ENCODE measurements at places on chromosomes 2 and 18.

- peak; percentile 52 for DNase-seq
These were observed 84.0 kb downstream of the SMAD2 start for GRCh38 chr18:47846431-47846830.

DNA sequence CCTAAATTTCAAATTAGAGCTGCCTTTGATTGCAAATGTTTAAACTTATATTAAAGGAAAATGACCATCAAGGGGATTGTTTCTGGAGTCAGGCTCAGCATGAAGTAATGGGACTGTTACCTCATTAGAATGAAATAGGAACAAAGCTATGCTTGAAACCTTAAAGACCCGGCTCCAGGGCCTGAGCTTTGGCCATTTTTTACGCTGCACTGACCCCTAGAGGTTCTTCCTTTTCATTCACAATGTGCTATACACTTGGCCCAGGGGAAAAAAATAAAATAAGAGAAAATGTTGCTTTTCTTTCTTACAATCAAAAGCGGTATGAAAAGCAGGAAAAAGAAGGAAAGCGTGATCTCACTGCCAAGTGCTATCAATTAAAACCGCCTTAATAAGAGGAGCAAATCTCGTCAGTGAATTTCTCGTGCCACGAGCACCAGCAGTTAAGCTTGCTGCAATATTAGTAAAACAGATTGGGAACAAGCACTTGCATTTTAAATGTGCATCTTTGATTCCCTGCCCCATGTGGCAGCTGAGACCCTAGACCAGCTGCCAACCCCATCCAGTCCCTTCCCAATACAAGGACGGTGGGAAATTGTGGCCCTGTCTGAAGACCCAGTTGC lies 96.6 kb downstream of the MBD2 start:
- DNase-seq = peak; percentile 58

DNA sequence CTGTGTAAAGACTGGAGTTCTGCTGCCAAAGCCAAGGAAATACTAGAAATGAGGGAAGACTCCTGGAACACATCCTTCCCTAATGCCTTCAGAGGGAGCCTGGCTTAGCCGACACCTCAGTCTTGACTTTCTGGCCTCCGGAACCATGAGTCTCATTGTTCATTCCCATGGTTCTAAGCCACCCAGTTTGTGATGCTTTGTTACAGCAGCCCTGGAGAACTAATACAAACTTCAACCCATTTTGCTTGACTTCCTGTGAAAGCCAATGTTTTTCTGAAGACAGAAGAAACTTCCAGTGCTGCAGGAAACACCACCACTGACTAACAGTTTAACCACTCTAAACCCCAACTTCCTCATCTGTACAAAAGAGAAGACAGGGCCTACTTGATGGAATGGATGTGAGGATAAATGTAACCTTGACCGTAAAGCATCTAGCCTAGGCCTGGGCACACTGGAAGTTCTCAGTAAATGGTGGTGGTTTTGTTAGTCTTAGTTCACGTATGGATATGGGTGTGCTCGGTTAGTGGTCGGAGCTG lies 85.9 kb upstream of the RFX8 start:
- DNase-seq = no peak

DNA sequence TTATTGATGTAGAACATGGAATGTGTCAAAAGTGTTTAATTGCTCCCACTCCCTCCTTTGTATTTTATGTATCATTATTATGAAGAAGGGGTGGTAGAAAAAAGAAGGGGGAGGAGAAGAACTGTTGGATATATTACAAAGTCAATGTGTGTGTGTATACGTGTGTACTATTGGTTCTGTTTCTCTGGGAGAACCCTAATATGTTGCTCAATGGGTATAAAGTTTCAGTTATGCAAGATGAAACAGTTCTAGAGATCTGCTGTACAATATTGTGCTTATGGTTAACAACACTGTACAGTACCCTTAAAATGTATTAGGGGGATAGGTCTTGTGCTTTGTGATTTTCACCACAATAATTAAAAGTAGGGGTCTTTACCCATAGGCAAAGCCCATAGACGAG lies 58.1 kb upstream of the ZC3H15 start:
- no peak for DNase-seq

DNA sequence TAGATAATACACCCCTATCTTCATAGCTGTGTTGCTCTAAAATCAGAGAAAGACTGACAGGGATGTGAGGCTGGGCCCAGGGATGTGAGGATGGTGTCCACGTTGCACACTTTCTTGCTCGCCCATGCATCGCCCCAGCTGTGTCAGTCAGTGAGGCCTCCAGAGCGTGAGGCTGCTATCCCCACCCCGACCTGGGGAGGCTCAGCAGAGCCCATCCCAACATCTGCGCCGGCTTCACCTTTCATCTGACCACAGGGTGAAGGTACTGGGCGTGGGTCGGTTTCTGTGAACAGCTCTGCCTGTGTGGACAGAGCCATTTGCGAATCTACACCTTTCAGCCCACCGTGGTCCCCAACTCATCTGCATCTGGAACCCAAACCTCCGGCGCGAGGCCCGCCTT lies 255.7 kb downstream of the HDAC4 start:
- DNase-seq = no peak

DNA sequence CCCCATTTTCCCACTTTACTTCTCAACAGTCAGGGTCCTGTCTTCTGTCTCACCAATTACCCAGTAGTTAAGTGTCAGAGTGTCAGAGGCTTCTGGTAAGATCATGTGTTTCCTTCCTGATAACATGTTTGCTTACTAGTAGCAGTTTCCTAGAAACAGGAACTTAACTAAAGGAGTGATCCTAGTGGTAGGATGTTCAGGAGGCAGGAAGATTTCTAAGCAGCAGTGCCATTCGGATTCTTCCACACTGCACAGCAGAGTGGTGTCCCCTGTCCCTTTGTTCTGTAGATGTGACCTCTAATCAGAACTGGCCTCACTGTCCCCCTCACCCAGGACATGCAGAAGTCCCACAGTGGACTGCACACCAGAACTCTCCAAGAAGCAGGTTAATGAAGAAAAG lies 221.8 kb upstream of the OSR1 start:
- DNase-seq = peak; percentile 26

- DNase-seq = no peak
These were observed 95.5 kb downstream of the THNSL2 start for GRCh38 chr2:88265352-88266303.

DNA sequence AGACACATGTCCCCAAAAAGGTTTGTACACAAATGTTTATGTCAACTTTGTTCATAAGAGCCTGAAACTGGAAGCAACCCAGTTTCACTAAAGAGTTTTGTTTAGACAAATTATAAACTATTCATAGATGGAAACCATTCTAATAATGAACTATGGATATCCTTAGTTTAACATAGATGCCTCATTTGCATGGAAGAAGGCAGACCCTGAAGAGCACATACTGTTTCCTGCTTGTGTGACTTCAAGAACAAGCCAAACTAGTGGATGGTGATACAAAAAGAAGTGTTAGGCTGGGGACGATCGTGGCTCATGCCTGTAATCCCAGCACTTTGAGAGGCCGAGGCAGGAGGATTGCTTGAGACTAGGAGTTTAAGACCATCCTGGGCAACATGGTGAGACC lies 48.1 kb downstream of the ACOXL start:
- no peak for DNase-seq

DNA sequence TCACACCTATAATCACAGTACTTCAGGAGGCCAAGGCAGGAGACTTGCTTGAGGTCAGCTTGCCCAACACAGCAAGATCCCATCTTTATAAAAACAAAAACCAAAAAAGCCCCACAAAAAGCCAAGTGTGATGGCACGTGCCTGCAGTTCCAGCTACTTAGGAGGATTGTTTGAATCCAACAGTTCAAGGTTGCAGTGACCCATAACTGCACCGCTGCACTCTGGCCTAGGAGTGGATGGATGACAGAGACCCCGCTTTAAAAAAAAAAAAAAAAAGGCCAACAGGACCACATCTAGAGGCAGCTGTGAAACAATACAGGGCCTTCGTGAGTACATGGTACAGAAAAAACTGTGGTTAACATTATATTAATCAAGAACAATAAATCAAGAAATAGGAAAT lies 56.2 kb downstream of the PRPF40A start:
- DNase-seq = no peak

- DNase-seq = no peak
These were observed 228.9 kb downstream of the EIPR1 start for GRCh38 chr2:3148716-3149115.

DNA sequence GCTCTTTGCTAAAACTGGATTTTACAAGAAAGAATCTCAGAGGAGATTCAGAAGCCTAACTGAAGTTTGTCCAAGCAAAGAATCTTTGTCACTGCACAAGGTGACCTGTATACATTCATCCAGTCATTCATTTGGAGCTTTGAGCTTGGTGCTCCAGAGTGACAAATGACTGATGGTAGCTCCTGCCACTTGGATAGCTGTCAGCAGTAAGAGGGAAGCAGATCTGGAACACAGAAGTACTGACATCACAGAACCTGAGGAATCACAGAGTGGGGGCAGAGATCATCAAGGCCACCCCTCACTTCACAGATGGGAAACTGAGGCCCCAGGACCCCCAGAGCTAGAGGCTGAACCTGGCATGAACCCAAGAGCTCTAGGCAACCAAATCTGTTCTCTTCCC lies 28.8 kb upstream of the IGFBP2 start:
- no peak for DNase-seq

- DNase-seq = no peak
These were observed 59.8 kb downstream of the USP34 start for GRCh38 chr2:61411109-61411508.

GRCh38 chr2:58794916-58795315 lies 553.8 kb upstream of the FANCL start:
- no peak for DNase-seq

DNA sequence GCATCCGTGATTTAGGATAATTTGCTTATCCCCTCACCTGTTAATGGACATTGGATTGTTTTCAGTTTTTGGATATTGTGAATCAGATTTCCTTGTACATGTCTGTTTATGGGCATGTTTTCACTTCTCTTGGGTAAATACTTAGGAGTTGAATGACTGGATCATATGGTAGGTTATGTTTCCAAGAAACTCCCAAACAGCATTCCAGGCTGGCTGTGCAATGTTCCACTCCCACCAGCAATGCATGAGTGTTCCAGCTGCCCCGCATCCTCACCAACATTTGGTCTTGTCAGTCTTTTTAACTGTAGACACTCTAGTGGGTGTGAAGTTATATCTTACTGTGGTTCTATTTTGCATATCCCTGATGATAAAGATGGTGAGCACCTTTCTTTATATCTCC lies 8.9 kb upstream of the LRRFIP1 start:
- DNase-seq = peak; percentile 78

DNA sequence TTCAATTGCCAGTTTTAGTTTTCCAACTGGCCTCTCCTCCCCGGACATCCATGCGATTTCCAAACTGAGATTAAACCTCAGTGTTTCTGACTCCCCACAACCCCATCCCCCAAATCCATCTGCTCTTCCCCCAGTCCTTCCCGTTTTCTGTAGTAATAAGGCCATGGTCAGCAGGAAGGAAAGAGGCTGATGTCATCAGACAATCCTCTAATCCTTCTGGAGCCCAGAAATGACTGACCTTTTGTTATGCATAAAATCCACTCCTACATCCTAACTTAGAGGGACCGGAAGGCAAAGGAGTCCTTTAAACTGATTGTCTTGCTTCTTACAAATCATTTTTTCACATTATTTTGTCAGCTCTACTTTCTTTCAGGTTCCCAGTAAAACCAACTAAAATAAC lies 155.8 kb downstream of the INO80D start:
- DNase-seq = peak; percentile 66

- peak; percentile 80 for DNase-seq
These were observed 22.9 kb downstream of the ZNF532 start for GRCh38 chr18:58887613-58887963.

- DNase-seq = no peak
These were observed 124.9 kb downstream of the B3GNT2 start for GRCh38 chr2:62320657-62321357.

- no peak for DNase-seq
These were observed 191.3 kb downstream of the RPRM start for GRCh38 chr2:153287109-153287801.

GRCh38 chr18:56716692-56717146 lies 65.6 kb downstream of the WDR7 start:
- DNase-seq = peak; percentile 71

DNA sequence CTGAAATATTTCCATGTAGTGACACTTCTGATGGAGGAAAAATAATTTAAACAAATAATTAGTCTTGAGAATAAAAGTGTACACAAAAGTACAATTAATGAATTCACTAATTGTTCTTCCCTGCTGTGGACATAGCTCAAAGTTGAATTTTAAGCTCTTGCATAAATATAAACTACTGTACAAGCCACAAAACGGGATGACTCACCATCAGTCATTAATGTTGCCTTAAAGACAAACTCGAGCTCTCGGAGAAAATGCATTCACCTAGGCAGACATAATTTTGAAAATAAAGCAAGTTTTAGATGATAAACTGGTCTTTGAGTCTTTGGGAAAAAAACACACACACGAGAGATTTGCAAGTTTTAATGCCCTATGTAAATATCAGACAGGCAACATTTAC lies 436.4 kb downstream of the ZNF521 start:
- peak; percentile 21 for DNase-seq

DNA sequence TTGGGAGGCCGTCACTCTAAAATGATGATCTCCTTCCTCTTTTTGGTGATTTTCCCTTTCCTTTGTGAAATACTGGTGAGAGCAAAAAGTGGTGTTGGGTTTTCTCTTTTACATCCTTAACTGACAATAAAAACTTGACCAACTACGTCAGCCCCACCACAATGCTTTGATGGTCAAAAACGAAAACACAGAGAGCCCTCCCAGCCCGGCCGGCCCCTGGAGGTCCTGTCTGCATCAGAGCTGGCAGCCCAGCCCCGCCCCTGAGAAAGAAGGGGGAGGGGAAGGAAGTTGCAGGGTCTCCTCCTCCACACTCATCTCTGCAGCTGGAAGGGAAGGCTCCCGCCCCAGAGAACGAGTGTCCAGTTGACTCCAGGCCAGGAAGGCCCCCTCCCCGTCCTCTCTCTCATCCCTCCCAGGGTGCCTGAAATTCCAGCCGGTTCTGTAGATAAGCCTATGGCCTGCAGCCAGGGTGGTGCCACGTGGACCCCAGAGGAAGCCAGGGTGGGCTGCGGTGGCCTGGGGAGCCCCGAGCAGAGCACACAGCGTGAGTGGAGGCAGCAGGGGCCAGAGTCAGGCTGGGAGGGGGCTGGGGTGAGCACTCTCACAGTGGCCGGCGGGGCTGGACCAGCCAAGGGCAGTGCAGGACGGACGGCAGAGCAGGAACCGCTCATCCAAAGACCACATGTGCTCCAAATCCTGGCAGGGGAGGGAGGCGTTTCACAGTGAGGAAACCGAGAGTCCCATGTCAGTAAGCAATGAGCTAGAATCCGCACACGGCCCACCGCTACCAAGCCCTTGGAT lies 19.8 kb downstream of the BIN1 start:
- peak; percentile 76 for DNase-seq

- DNase-seq = no peak
These were observed 465.2 kb upstream of the HS6ST1 start for GRCh38 chr2:128783896-128784295.

DNA sequence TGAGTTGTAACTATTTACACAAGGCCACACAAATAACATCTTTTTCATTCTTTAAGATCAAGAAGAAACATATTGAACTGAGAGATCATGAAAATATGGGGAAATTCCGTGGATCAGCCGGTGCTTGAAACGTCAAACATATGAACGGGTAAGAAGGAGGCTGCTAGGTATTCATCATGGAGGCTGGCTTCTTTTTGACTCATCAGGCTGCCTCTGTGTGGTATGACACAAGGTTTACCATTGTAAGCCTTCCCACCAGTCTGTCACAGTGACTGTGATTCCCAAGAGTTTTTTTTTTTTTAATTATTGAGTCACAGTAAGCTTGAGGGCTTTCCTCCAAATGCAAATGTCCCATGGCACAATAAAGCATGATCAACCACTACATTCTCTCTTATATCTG lies 506.9 kb downstream of the BCL11A start:
- no peak for DNase-seq
